Stimulated activated CD8-positive, alpha-beta memory T cell treated with anti-CD3 and anti-CD28 coated beads, Interleukin-7, amount 100 ng/mL, for 1 hour (primary cell): ENCODE measurements at places on chromosomes 7 and 10.

- DNase-seq = no peak
Observed at GRCh38 chr7:46291601-46292150, 370.6 kb upstream of the IGFBP3 start.

GRCh38 chr7:113561446-113561845 lies 357.4 kb downstream of the PPP1R3A start:
- no peak for DNase-seq

- no peak for DNase-seq
Observed at GRCh38 chr7:21617916-21618390, 75.1 kb downstream of the DNAH11 start.

GRCh38 chr7:39353615-39354376 lies 212.4 kb upstream of the YAE1 start:
- DNase-seq = no peak

DNA sequence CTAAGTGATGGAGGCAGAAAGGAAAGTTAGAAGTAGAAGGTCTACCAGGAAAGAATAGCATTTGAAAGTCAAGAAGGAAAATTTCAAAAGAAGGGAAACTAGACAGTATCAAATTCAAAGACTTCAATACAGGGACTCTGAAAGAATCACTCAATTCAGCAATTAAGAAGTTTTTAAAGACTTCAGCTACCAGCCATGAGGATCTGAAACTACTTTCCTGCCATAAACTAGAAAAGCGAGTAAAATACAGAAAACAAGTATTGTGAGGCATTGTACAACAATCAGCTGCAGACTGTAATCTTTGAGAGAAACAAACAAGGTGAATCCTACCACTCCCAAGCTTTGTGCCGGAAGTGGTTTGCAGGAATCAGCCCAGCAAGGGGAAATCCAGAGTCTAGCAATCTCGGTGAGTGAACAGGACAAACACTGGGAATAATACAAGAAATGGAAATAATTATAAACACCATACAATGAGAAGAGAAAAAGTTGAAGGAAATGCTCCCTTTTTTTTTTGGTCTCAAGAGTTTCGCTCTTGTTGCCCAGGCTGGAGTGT lies 62.4 kb downstream of the ARHGAP12 start:
- no peak for DNase-seq

DNA sequence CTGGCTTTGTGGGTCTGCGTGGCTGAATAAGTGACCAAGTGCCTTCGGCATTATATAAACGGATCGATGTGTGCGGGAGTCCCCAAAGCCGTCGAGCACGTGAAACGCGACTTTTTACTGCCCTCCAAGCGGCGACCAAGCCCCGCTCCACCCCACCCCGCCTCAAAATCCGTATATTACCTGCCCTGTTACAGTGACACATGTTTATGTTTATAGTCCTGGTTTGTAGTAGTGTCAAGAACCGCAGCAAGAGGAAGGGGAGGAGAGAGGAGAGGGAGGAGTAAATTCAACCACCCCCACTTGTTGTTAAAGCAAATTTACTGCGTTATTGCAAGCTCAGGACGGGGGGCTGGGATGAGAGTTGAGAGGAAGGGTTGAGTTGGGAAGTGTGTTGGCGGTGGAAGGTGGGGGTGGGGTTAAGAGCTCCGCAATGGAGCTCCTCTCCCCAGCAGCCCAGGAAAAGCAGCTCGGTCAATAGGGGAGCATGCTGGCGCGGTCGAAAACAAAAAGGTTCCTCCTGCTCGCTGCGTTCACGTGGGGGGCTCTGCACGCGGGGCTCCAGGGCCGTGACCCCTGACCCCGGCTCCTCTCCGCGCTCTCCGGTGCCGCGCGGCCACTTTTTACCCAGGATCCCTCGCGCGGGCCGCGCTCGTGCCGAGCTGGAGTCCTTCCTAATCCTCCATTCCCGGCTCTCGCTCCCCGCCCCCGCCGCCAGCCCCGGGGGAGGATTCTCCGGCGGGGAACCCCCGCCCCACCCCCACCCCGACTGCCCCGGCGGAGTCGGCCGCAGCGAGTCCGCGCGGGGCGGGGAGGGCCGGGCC lies at the start of gene SKIDA1:
Gene SKIDA1 (minus strand): TSS at position 316 of the 821 bp plus-strand sequence. CDS start 7,860 bp downstream, outside the sequence.
- peak; percentile 10 for DNase-seq

- no peak for DNase-seq
Observed at GRCh38 chr10:3699916-3700315, 85.1 kb downstream of the KLF6 start.

DNA sequence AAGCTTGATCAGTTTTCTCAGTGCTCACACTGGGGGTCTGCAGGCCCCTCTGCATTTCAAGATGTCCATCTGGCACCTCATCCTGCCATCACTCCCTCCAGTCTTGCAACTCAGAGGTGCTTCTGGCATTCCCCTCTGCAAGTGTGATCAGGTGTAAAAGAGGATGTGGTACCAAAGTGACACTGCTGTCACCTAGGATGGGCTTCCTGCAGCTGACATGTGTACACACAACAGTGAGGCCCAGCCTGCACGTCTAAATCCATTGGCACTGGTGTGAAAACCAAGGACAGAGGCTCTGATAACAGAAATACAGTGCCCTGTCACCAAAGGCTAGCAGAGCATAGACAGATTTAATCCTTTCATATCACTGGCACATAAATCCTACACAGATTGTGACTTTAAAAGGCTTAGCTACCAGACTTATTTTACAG lies 162.5 kb upstream of the CELF2 start:
- no peak for DNase-seq

- no peak for DNase-seq
Observed at GRCh38 chr7:24402655-24403054, 118.7 kb downstream of the NPY start.

DNA sequence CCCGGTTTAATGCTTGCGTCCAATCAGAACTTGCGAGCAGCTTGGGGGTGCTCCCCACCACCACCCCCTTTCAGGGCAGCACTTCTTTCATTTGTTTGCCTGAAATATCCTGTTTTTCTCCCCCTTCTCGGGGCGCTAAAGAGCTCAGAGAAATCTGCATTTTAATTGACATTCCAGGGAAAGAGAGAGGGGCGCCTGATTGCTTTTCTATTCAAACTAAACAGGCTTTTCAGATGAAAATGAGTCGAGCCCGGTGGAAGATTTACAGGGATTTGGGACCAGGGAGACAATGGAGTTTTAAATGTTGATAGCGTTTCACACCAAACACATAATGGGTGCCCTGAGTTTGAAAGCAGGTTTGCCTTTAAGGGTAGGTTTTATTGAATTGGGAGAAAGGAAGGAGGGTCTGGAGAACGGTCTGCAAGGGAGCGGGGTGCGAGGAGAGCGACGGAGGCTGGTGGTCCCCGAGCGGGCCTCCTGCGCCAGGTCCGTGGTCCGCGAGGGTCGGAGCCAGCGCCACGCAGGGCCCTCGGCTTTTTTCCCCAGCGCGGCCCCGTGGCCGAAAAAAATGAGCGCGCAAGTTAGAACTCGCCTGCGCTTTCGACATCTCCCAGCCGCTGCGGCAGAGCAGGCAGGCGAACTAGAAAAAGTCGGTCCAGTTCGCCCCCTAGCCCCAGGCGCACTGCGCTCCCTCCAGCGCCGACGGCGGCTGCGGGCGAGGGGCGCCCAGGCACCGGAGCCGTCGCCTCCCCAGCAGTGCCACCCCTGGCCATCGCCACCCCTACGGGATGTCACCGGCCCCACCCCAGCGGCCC lies 1.3 kb downstream of the FGFR2 start:
- DNase-seq = no peak

DNA sequence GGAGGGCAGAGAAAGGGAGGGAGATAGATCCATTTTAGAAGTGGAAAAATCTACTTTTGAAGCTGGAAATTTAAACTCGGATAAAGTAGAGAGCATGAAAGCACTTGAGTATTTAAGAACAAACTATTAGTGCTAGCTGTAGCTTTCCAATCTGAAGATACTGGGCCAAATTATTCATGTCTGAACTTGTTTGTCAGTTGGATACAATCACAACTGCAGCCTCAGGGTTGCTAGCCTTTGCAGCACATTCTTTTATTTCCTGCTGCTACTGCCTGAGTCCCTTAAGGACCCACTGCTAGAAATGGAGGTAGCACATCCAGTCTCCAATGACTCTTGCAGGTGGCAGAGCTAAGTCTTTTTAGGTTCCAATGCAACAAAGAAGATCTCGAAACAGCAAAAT lies 8.3 kb upstream of the SLC25A13 start:
- no peak for DNase-seq

GRCh38 chr7:90401989-90402388 lies 1.3 kb upstream of the CLDN12 start:
- no peak for DNase-seq

- no peak for DNase-seq
Observed at GRCh38 chr10:31023558-31023957, 8.1 kb downstream of the ZNF438 start.

- no peak for DNase-seq
Observed at GRCh38 chr10:104033401-104033930, 52.2 kb downstream of the COL17A1 start.

- no peak for DNase-seq
Observed at GRCh38 chr10:5096108-5096507, 1.9 kb downstream of the AKR1C3 start.

- DNase-seq = no peak
Observed at GRCh38 chr10:48509974-48510692, 94.7 kb downstream of the ARHGAP22 start.

- DNase-seq = no peak
Observed at GRCh38 chr7:496528-497295, 22.9 kb downstream of the PDGFA start.

GRCh38 chr7:116929914-116930913 lies 23.1 kb upstream of the ST7 start:
- peak; percentile 69 for DNase-seq

DNA sequence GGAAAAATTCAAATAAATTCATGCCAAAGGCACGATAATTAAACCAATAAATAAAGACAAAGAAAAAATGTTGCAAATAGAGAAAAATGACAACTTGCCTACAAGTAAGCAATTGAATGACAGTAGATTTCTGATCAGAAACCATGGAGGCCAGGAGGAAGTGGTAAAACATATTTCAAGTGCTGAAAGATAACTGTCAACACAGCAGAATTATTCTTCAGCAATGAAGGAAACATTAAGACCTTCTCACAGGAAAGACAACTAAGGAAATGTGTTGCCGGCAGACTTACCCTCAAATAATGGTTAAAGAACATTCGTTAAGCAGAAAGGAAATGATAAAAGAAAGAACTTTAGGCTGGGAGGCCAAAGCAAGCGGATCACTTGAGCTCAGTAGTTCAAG lies 30.4 kb downstream of the RUNDC3B start:
- DNase-seq = no peak

GRCh38 chr7:37848297-37848696 lies at the start of gene NME8:
TSS of gene NME8 (plus strand) at chr7:37848597. CDS start at chr7:37850267, 1,670 bp downstream.
- no peak for DNase-seq

DNA sequence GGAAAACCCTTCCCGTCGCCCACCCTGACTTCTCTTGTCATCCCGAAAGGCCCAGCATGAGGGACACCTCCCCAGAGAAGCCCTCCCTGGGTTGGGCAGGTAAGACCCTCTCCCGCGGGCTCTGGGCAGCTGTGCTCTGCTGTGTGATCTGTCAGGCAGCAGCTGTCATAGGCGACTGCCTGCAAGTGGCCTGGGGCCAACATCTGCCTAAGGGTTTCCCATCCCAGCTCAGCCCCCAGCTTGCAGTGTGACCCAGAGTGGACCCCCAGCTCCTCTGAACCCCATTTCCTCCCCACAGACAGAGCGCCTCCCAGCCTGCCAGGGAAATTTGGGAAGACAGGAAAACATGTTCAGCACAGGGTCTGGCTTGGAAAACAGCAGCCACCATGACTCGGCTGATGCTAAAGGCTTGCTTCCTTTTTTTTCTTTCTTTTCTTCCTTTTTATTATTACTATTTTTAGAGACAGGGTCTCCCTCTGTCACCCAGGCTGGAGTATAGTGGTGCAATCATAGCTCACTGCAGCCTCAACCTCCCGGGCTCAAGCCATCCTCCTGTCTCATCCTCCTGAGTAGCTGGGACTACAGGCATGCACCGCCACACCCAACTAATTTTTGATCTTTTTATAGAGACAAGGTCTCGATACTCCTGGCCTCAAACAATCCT lies 18.3 kb upstream of the TNRC18 start:
- DNase-seq = no peak

DNA sequence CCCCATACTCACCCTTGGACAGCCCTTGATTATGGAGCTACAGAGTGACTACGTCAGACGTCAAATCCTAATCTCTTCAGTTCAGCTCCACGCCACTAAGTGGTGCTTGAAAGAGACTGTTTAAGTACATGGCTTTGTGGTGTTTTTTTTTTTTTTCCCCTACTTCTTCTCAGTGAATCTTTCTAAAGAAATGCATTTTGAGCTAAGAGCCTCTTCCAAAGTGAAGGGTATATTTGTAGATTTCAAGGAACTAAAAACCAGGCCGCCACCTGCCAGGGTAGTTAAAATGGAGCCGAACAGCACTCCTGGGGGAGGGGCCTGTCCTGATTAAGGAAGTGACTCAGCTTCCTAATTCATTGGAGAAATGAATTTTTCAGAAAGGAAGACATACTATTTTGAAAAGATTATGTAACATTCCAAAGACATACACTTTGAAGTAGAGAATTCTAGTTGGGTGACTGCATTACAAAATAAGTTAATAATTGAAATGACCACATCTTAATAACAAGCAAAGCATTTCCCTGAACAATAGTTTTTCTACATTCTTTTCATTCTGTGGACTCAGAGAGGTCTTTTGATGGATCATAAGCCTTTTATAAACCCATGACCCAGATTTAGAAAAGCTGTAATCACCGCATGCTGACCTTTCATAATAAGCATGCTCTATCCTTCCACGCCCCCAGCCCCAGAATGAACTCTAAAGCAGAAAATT lies 20.6 kb upstream of the VPS41 start:
- no peak for DNase-seq

GRCh38 chr10:100506596-100507356 lies 12.9 kb downstream of the SEC31B start:
- no peak for DNase-seq
